ENCODE measurements at places on chromosomes 5 and 9.

- DNase-seq, result no peak
Measured at GRCh38 chr5:58012102-58012501, 447.8 kb downstream of the PLK2 start.

GRCh38 chr5:178670351-178670885, 43.6 kb upstream of the CLK4 start:
- DNase-seq, result no peak

DNA sequence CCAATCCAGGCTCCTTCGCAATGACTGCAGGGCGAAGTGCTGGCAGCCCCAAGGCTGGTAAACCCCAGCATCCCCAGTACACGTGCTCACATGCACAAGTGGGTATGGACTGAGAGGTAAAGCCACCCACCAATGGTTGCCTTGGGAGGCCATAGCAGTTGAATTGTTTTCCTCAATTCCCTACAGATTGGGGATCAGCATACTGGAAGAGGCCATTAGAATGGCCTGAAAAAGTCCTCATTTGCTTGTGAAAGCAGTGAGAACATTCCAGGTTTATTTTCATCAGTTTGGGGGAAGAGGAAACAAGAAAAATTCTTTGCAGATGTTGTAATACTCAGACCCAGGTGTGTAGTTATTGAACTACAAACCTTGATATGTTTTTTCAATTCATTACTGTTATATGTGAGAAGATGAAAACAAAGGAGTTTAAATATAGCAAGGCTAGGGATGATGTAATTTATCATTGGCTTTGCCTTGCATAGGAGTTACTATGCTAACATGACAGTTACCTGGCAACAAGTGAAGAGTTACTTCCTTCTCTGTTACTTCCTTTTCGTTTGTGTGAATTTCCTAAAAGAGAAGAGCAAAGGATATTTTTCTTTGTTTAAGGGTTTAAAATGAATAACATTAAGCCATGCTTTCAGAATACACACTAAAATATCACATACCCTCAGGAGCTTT, 36.4 kb downstream of the MTMR12 start:
- no peak for DNase-seq

GRCh38 chr9:83430681-83431080, 107.5 kb downstream of the FRMD3 start:
- no peak for DNase-seq

DNA sequence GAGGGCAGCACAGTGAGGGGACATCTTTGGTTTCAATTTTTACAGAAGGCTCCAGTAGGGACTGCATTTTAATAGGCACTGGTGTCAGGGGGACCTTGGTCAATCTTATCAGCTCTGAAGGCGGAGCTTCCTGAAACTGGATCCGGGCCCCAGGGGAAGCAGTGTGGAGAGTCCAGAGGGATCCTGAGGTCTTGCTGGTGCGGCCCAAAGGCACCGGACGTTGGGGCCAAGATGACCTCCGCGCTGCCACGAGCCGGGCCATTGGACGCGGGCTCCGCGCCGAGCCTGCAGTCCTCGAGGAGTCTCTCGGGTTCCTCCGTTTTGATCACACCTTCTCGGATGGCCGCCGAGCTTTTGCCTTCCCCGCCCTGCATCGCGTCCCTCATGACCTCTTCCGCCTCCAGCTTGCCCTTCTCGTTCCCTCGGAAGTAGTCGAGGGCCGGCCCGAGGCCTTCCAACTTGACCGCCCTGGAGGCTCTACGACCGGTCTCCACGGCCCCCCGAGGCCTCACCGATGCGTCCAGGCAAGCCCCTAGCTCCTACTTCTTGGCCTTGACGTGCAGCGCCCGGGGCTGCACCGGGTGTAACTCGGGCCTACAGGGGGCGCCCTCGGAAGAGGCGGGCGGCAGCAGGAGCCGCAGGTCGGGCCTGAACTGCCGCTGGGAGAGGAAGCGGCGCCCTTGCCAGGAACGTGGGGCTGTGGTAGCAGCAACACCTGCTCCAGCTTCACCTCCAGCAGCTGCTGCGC, 18.8 kb downstream of the C5orf52 start:
- DNase-seq, result no peak

GRCh38 chr9:86054695-86055094, 44.7 kb downstream of the GOLM1 start:
- no peak for DNase-seq

DNA sequence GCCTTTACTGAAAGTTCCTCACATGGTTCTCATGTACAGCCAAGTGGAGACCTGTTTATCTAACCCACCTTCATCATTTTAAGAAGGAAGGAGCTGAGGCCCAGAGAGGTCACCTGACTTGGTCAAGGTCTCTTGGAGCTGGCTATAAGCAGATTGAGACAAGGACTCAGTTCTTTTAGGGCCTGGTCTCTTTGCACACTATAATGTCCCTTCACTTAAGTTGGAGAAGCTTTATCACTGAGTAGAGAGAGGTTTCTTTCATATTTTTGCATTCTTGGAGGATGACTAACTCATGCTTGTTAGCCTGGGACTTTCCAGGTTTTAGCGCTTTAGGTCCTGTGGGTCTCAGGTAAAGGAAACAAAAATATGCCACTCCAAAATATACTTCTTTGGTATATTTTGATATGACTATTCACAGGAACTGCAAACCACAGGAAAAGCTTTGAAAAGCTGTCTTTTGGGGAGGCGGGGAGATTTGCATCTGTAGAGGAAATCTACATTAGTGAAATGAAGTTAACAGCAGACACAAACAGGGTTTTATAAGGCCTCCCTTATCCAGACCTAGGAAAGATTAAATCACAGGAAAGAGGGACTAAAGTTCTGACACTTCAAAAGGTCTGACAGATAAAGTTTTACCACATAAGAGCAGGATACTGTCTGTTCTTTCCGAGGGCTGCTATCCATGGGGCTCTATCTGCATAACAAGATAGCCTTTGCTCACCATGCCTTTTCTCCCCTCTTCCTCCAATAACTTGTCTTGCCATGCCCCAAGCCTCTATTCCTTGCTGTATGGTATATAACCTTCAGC, 95.8 kb upstream of the ANKRD55 start:
- no peak for DNase-seq

Measured in NCI-H2227 treated with DMSO at 0.1 percent for 48 hours (cell line).